Amniotic stem cell (primary cell): ENCODE measurements at places on chromosomes 4 and X.

- DNase-seq: no peak
Observed at GRCh38 chr4:170088716-170089115, 1.0 kb downstream of the AADAT start.

GRCh38 chr4:6992728-6993677, 50.2 kb upstream of the TADA2B start:
- no peak for DNase-seq

DNA sequence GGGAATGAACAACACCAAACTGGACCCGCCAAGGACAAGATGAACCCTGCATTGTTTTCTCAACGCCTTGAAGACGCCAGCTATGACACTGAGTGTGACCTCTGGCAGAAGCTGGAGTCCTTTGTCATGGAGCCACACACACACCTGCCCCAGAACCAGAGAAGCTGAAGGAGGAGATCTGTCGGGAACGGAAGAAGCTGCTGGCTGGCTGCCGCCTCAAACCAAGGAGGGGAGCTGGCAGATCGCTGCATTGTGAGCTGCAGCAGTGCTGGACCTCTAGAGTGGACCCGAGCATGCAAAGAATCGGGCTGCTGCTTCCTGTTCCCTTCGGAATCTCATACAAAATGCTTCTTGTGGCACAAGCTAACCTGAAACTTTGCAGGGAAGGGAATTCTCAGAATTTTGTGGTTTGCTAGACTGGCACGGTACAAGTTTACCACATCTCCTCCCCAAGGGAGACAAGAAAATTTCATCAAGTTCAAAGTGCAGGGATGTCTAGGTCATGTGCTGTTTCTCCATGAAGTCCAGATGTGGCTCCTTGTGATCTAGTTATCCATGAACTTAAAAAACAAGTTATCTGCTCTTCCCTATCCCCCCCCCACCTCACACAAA, 23.4 kb upstream of the GLRB start:
- no peak for DNase-seq

DNA sequence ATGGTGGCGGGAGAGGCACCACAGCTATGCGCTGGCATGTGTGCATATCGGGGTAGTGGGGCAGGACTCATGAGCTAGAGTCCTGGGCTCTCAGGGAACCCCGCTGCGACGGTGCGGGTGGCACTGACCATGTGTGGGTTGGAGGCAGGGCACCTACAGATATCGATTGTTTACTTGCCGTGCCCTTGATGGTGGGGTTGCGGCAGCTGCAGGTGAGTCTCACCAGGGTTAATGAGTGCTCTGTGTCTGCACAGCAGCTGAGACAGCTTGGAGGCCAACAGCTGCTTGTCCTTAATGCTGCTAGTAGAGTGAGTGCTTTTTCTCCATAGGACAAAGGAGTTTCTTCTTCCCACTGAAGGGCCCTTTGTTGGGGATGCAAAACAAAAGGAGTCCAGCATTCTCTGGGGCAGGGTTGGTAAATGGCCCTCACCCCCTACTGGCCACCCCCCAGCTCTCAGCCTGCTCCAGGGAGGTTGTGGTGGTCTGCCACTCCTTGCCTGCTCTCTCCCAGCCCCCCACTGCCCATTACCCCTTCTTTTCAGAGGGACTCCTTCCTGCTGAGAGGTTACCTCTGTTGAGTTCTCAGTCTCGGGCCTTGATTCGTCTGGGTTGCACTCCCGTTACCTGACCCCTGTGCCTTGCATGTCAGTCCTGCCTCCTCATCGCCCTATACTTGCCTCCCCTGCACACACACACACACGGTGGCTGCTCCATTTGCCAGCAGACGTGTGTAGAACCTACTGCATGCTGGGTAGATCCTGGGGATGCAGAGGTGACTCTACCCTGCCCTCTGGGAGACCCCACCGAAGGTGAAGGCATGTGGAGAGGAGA, 52.8 kb downstream of the TBC1D14 start:
- no peak for DNase-seq

GRCh38 chr4:67052814-67053675, 492.3 kb downstream of the CENPC start:
- no peak for DNase-seq

GRCh38 chrX:17737986-17738713, 857 bp downstream of the SCML1 start:
- DNase-seq: no peak
